ENCODE measurements at places on chromosomes 1 and 21. TPM values are rescaled to one million over a fixed set of nuclear protein-coding genes. Genes with fewer than 3 reads are reported as not detected.
A peak's percentile ranks its signal among the peaks of the same experiment; 100 is the strongest.

- peaks cover 38% of the 10 kb centered on the region for H3K36me3 ChIP-seq
- no peaks in the 10 kb centered on the region for H3K27me3 ChIP-seq
- peak overlapping the region; percentile 51 for H3K4me3 ChIP-seq
- no peak for DNase-seq
These were observed 20.1 kb upstream of the MACF1 start for GRCh38 chr1:39184354-39184818.

DNA sequence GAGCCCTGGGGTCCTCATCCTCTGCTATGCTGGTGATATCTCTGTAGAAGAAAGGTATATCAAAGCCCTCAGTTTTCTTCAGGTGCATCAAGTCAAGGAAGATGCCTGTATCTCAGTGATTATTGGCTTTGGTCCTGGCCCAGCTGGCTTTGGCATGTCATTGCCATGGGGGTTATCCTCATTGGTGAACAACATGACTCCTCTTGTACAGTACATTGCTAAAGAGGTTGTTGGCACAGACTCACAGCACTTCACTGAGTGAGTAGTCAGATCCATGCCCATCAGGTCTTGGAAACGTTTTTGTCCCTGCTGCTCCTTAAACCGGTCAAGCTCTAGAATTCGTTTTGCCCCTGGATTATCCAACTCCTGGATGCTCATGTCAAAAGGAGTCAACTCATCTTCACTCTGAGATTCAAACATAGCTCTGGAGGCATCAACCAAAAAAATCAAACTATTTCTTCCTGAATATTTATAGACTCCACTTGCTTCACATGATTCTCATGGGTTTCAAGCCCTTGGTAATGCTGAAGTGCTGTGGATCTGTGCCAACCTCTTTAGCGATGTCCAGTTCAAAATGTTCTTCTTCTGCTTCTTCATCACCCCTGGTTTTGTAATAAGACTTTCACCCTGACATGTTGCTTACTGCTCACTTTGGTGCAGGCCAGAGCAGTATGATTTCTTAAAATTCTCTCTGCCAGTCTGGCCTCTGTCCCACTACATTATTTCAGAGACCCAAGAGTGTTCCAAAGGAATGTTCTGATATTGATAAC, 43.0 kb upstream of the RAB3GAP2 start:
- no peaks in the 10 kb centered on the region for H3K36me3 ChIP-seq
- no peak for DNase-seq
- H3K4me3 ChIP-seq: no peak overlapping the region
- no peak overlapping the region for H3K27ac ChIP-seq
- no peaks in the 10 kb centered on the region for H3K4me1 ChIP-seq

DNA sequence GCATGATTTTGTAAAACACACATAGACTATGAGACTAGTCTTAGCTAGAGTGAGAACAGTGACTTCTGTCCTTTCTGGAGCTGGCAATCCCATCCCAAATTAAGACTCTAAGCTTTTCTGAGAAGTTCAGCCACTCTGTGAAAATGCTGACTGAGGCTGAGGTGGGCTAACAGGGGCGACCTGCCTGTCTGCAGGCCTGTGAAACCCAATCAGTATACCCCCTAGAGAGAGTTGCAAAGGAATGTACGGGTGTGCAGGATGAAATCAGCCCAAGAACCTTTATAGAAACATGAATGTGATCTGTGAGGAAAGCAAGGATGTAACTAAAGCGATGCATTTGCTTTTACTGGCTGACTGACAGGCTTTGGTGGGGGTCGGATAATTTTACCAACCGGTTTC, 16.0 kb upstream of the TBX15 start:
- H3K36me3 ChIP-seq: peaks cover 25% of the 10 kb centered on the region
- H3K27ac ChIP-seq: no peak overlapping the region
- H3K4me1 ChIP-seq: peaks cover 26% of the 10 kb centered on the region
- no peak overlapping the region for H3K4me3 ChIP-seq

GRCh38 chr21:41328660-41329607, 12.3 kb downstream of the FAM3B start:
- H3K4me1 ChIP-seq: no peaks in the 10 kb centered on the region
- peaks cover 20% of the 10 kb centered on the region for H3K27me3 ChIP-seq

- H3K4me1 ChIP-seq: no peaks in the 10 kb centered on the region
- H3K27me3 ChIP-seq: no peaks in the 10 kb centered on the region
These were observed 305.9 kb downstream of the BARHL2 start for GRCh38 chr1:90411185-90411584.

DNA sequence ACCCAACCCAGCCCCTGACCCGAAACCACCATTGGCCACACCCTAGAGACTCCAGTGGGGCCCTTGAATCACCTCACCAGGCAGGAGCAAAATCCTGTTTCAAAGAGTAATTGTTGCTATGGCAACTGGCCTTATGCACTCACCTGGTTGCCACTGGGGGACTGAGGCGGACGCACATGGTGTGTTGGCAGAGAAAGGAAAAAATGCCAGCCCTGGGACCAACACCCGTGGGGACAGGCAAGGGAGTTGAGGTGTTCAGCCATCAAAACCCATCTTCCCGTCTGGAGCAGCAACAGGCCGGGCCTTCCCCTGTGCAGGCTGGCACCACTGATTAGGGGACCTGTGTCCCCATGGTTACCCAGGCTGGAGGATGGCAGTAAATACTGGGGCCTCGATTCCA, 395.8 kb upstream of the VAMP3 start:
- no peak overlapping the region for H3K4me3 ChIP-seq
- no peak for DNase-seq
- H3K27me3 ChIP-seq: peaks cover 13% of the 10 kb centered on the region
- no peak overlapping the region for H3K27ac ChIP-seq
- no peaks in the 10 kb centered on the region for H3K36me3 ChIP-seq

The NUDT4B gene
- total RNA-seq: 0.78 TPM

DNA sequence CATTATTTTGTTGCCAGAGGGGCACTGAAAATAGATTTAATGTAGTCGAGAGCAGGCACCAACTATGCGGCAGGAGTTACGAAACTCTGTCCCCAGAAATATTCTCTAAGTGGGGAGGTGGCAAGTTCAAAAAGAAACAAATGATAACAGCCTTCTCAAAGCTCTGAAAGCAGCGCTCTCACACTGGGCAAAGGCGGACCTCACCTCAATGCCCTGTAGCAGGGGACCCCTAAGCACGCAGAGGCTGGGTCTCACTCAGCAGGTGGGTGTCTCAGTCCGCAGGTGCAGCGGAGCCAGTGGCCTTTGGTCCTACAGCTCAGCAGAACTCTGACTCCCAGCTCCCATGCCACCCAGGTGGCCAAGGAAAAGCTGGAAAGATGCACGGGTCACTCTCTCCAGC, 21.8 kb upstream of the TMPRSS2 start:
- DNase-seq: no peak
- H3K36me3 ChIP-seq: no peaks in the 10 kb centered on the region
- H3K4me3 ChIP-seq: no peak overlapping the region
- H3K27me3 ChIP-seq: no peaks in the 10 kb centered on the region
- peaks cover 19% of the 10 kb centered on the region for H3K4me1 ChIP-seq

- H3K4me1 ChIP-seq: no peaks in the 10 kb centered on the region
- H3K36me3 ChIP-seq: no peaks in the 10 kb centered on the region
- H3K27me3 ChIP-seq: peaks cover 59% of the 10 kb centered on the region
- no peak overlapping the region for H3K27ac ChIP-seq
These were observed 286.2 kb downstream of the SPATA17 start for GRCh38 chr1:217917281-217917887.

- H3K36me3 ChIP-seq: no peaks in the 10 kb centered on the region
- no peak for DNase-seq
- H3K4me1 ChIP-seq: no peaks in the 10 kb centered on the region
- H3K27me3 ChIP-seq: peaks cover 48% of the 10 kb centered on the region
These were observed 82.1 kb downstream of the KCND3 start for GRCh38 chr1:111907321-111907720.
